ENCODE measurements at places on chromosomes 7 and 10.

- DNase-seq, result peak; percentile 37
Measured at GRCh38 chr7:103447073-103447960, 1.3 kb upstream of the SLC26A5 start.

GRCh38 chr7:7327423-7327822 lies 145.1 kb downstream of the C1GALT1 start:
- DNase-seq, result no peak

DNA sequence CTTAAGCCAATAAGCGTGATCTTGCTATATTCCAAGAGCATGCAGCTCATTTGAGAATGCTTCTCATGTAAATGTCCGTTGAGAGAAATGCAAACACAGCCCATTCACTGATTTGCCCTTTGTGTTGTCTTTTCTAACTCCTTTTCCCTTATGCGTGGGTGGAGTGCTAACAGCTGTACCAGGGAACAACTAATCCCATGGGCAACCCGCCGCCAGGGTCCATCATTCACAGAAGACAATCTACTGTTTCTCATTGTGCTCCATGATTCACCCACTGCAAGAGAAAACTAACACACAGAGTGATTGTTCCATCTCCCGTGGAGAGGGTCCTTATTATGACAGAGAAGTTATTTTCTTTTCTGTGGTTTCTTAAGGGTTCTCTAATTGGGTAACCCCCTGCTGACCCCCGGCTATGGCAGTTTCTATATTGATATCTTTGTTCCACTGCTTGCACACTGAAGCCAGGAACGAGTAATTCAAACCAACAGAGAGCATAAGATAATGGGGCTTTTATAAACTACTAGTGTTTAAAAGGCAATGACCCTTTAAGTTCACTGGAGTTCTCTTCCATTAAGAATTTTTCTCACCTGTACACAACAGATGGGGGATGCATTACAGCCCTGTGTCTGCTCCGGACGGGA lies 298.7 kb downstream of the BAMBI start:
- peak; percentile 65 for DNase-seq

GRCh38 chr7:129848436-129848835 lies 104.3 kb downstream of the UBE2H start:
- DNase-seq, result no peak

GRCh38 chr7:4013793-4014192 lies 668.3 kb upstream of the FOXK1 start:
- no peak for DNase-seq

DNA sequence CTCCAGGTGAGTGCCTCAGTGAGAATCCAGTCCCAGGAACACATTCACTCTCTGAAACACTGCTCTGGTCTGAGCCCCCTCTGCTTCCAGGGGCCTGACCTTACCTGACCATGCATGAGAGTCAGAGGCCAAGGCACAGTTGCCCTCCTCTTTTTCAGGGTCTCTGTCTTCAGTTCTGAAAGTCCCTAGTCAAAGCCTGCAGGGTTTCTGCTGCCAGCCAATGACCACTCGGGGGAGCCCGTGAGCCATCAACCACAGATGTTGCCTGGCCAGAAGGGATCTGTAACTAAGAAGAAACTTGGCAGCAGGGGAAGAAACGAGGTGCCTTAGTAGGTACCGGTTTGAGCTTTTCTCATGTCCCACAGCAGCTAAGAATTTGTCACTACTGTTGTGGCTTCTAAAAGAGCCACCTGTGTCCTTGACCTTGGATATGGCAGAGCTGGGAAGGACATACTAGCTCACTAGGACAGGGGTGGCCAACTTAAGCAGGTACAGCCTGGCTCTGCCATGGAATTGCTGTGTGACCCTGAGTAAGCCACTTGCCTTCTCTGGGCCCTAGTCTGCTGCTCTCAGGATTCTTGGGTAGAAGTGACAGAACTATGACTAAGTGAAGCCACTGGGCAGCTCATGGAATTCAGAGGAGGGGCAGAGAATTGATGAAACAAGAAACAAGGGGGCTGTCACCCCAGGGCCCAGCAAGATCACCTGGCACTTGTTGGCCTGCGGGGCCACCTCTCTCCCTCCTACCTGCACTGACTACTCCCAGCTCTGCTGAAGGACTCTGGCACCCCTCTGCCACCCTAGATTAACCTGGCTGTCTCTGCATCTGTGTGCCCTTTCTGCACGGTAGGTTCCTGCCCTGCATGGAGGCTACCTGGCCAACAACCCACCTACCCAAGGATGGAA lies 83.8 kb upstream of the GPR26 start:
- DNase-seq, result peak; percentile 59

GRCh38 chr7:127881564-127881963 lies 149.7 kb downstream of the LRRC4 start:
- DNase-seq, result no peak

DNA sequence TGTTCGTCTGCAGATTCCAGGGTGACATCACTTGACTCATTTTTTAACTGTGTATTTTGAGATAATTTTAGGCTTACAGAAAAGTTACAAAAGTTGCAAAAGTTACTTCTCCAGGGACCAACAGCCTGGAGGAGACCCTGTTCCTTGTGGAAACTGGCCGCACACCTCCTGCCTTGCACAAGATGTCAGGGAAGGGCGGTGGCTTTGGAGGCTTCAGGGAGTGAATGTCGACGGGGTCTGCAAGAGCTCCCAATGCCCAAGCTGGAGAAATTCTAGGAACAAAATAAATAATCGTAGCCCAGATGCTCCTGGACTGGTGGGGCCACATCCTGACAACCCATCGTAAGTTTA lies 62.2 kb upstream of the FAM20C start:
- DNase-seq, result no peak

DNA sequence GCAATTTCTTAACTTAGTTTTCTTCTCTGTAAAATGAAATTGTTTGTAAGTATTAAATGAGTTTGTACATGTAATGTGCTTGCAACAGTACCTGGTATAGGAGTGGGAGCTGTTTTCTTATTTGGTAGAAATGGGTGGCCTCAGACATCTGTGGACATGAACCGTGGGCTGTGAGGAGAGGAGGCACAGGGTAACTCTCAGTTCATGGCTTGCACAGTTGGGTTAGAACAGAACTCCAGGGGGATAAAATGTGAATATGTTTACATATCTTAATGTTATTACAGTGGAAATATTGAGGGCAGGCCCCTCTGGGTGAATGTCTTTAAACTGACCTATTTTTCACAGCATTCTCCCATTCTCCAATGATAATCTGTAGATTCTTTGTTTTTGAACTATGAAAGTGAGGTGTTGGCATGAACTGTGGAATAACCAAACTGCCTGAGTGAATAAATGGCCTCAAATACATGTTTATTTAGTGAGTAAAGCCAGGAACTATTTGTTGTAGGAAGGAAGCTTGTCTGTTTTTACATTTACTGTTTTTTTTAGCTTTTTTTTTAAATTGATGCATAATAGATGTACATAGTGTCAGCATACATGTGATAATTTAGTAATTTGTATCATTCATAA lies 2.6 kb downstream of the ABCA13 start:
- DNase-seq, result peak; percentile 32

DNA sequence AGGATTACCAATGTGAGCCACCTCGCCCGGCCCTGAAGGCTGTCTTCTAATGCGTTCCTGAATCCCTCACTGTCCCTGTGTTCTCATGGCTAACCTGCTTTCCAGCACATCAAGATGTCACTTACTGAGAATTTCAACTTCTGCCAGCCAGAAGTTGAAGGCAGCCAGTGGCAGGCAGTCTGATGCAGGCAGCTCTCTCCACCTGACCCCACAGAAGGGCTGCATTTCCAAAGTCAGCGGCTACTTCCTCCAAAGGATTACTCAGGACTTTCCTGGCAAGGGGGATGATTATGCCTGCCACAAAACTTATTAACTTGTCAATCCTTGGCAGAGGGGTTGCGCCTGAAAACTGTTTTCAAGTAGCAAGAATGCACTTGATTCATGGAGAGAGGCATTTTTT lies 1219.4 kb downstream of the TYW1 start:
- DNase-seq, result no peak

GRCh38 chr10:28878236-28878970 lies 201.1 kb downstream of the BAMBI start:
- DNase-seq, result peak; percentile 28

GRCh38 chr10:35231646-35232045 lies 104.7 kb upstream of the CCNY start:
- no peak for DNase-seq

DNA sequence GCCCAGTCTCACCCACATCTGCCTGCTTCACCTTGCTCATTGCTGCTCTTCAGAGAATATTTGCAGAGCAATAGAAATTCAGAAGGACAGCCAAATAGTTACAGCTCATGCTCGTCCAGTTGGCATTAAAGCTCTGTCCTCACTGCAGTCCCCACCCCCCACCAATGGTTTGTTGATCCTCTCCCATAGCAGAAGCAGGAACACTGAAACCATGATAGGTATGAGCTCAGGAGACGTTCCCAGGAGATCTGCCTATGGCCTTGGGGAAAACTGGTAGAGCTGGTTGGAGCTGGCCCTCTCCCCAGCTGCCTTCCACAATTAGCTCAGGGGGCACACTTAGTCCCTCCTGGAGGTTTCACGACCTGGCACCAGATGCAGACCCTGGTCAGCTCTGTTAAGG lies 68.6 kb upstream of the KMT2C start:
- DNase-seq, result no peak

DNA sequence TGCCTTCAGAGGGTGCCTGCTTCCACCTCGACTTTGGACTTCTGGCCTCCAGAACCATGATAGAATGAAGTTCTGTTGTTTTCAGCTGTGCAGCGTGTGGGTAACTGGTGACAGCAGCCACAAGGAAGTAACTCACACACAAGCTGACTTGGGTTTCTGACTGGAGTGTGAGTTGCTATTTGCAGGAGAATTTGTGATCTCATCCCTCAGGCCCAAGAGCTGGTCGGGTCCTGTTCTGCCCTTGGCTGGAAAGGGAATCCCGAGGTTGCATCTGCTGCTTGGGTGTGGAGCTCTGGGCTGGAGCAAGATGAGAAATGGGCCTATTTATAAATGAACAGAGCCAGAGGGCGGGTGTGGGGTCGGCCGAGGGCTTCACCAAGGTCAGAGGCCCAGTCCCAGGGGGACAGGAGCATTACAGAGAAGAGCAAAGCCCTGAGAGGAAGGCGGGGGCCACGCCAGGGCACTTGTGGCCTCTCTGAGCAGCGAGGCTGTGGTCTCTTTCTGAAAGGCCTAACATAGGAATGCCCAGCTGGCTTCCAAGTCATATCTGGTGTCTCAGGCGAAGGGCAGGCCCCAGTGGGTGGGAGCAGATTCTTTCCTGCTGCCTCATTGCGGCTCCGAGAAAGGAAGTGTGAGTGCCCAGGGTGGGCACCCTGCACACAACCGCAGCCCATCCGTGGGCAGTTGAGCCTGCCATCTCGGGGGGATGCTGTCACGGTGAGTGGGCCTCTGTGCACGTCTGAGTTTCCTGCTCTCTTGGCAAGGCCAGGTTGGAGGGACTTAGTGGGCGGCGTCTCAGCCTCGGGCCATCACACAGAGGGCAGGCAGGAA lies 26.5 kb upstream of the C10orf71 start:
- DNase-seq, result peak; percentile 70

DNA sequence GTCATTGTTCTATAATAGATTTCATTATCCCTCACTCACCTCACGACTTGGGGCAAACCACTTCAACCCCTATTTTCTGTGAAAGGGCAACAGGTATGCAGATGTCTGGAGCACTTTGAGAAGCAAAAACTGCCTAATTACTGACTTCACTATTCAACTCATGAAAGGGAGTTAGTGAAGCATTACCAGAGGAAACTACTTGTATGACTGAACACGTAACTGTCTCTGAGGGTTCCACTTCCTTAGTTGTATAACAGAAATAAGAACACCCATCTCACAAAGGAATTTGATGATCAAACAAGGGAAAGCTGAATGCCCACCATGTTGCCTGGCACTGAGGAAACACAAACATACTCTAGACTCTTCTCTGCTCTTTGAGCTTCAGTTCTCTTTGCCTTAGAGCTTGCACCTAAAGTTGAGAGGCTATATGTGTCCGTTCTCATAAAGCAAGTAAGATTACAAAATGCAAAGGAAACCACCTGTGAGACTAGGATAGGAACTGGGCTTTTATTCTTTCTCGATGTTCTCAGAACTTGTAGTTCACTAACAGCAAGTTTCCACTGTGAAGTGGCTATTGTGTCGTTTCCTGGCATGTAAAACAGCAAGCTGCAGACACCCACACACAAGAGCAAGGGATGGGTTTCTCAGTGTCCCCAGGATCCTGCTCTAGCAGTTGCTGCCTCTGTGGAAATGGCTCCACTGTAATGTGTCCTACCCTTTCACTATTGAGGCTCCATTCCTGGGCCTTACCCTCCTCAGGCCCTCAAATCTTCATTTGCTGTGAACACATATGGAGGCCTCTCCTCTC lies 2.6 kb downstream of the TMEM243 start:
- DNase-seq, result no peak

DNA sequence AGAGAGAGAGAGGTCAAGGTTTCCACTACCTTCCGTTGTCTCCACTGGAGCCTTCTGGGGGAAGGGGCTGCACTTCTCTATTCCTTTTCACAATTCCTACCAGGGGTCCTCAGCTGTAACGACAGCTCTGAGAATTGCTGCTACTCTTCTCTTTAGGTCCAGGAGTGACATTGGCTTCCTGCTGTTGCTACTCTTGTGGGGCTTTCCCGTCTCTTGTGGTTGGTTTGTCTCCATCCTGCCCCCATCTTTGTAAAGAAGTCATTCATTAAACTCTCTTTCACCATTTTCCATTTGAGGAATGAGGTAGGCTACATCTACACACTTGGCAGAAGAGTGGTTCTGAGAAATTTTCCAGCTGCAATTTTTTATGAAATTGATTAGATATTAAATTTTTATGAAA lies 238.8 kb upstream of the LYZL1 start:
- no peak for DNase-seq

DNA sequence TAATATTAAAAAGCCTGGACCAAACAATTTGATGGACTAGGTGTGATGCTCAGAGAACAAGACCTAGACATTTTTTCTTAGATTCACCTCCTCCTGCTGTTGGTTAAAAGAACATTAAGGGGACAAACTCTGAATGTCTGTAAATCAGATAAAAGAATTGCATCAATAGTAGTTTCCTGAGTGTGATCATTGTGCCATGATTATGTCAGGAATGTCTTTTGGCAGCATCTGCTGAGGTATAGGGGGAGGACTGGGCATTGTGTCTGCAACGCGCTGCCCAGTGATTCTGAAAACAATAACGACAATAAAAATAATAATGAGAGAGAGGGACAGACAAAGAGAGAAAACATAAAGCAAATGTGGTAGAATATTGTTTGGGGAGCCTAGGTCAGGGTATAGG lies 6.9 kb downstream of the C7orf57 start:
- peak; percentile 43 for DNase-seq

DNA sequence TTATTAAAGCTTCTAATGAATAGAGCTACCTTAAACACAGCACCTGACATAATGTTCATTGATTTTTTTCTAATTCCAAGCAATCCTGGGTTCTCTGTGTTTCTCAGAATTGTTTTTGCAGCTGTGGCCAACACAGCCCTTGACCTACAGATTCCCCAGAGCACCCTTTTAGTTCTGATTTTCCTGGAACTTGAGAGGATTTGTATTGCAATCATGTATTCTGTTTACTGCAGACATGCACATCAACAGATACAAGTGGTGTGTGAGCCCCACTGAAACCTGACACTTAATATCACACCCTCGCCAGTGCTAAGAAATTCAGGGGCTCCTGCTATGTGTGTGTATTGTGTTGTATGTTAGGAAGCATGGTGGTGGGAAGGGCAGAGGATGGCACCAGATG lies 344.2 kb upstream of the POM121L12 start:
- DNase-seq, result no peak

- no peak for DNase-seq
Measured at GRCh38 chr10:128031216-128031615, 95.0 kb downstream of the MKI67 start.
